ENCODE measurements at places on chromosomes 12 and 14.

GRCh38 chr14:105123981-105124765 is 44.4 kb downstream of the JAG2 start:
- no peak for DNase-seq

- DNase-seq, result no peak
These were observed 4.5 kb downstream of the OR10AD1 start for GRCh38 chr12:48198672-48198971.

DNA sequence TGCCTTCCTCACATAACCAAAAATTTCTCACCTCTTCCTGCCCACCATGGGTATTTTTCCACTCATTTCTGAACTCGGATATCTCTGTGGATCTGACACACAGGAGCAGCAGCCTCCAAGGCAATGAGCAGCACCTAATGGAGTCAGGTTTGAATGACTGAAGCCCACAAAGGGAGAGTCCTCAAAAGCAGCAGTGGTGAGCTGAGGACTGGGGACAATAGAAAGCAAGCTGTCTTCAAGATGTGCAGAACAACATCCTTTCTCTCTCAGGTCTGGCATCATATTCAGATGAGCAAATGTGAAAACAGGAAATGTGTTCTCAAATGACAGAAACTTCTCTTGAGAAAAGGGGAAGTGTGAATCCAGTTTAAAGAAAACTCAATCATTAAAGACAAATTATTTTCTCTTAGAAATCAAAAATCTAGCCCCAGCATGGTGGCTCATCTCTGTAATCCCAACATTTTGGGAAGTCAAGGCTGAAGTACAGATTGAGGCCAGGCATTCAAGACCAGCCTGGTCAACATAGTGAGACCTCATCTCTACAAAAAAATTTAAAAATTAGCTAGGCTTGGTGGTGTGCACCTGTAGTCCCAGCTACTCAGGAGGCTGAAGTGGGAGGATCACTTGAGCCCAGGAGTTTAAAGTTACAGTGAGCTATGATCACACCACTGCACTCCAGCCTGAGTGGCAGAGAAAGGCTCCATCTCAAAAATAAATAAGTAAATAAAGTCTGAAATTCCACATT is 54.2 kb downstream of the C12orf42 start:
- no peak for DNase-seq

DNA sequence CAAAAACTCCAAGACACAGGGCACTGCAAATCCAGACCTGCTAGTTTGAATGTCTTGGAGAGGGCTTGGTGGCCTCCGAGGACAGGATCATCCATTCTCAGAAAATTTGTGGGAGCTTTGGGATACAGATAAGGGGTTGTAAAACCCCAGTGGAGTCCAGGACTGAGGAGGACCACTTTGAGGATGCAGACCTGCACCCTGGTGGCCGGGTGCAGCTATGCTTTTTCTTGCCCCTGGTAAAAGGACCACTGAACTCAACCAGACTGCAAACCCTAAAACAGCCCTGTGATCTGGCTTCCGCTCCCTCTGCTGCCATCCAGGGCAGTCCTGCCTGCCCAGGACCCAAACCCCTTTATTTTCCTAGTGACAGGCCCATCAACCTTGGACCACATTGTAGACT is 169.5 kb upstream of the DAAM1 start:
- DNase-seq, result no peak

DNA sequence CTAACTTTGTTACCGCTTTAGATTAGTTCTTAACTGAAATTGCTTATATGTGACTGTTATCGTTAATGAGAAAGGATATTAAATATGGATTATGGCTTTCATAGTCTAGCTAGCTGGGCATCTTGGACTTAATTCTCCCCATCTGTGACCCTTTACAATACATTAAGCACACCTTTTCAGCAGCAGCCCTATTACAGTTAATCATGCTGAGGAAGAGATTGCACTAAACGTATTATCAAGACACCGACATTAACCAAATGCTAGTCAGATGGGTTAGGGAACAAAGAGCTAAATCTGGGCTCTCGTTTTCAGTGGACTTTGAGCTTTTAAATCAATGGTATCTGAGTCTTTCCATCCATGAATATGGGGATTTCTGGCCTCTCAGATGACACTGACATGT is 447.5 kb upstream of the DCN start:
- no peak for DNase-seq

- DNase-seq, result no peak
These were observed 34.7 kb downstream of the GPATCH2L start for GRCh38 chr14:76186308-76187027.

DNA sequence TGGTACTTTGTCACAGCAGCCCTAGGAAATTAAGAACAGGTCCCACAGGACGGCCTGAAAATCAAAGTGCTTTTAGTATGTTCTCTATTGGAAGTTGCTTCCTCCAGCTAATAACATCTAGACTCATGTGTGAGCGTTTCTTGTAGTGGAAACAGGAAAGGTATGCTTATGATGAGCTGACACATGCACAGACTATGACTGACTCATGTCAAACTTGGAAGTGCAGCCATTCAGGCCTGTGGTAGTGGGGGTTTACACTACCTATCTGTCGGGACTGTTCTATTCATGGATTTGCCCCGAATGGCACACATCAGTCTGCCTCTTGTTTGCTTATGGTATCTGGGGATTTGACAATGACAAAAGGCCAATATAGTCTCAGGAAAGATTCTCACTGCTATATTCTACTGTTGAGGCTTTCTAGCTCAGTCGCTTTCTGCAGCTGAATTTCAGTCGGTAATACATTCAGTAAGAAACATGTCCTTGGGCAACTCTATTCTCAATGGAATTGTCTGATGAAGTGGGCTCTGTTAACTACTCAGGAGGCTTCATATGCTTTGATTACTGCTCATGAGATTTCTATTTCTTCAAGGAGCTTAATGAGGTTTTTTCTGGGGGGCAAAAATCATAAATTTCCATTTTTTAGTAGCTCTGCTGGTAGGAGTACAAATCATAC is 270.3 kb upstream of the DAAM1 start:
- no peak for DNase-seq

DNA sequence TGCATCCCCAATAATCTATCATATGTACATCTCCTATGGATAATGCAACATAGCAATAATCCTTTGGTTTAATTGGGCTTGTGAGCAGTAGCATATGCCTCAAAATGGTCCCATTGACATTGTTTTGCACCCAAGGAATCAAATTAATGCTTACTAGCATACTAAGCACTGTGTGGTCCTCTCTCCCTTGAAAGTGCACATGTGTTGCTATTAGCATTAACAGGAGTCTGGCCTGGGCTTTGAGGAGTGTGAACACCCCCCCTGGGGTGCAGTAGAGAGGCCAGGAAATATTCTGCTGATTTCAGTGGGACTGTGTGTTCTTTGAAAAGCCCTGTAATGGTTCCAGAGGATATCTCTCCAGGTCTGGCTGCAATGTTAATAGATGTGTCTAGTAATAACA is 1148.4 kb downstream of the VRK1 start:
- DNase-seq, result no peak

DNA sequence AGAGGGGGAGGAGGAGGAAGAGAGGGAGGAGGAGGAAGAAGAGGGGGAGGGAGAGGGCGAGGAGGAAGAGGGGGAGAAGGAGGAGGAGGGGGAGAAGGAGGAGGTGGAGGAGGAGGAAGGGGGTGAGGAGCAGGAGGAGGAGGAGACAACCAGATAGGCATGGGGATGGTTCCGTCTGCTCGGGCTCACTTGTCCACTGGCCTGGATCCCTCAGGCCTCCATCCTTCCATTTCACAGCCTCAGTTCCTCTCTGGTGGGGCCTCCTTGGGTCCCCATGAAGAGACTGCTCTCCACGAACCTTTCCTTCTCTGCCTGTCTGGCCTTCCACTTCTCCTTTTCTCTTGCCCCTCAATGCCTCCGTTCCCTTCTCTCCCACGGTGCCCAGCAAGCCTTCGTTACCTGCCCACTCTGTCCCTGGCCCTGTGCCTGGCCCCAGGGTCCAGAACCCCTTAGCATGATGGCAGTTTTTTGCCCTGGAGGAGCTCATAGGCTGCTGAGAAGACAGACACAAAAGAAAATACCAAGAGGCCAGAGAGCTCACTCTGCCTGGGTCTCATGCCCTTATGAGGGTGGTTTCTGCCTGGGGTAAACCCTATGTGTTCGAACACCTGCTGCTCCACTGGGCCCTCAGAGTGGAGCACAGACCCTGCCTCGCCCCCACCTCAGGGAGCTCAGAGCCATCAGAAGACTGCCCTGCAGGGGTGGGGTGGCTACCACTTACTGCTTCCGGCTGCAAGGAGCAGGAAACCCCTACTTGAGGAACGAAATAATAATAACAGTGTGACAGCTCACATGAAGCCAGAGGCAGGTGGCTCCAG is 11.7 kb upstream of the CACNA2D4 start:
- DNase-seq, result no peak

GRCh38 chr12:12721176-12721751 is 4.1 kb downstream of the CDKN1B start:
- DNase-seq, result no peak

GRCh38 chr12:50213439-50213838 is 46.3 kb upstream of the CERS5 start:
- no peak for DNase-seq

DNA sequence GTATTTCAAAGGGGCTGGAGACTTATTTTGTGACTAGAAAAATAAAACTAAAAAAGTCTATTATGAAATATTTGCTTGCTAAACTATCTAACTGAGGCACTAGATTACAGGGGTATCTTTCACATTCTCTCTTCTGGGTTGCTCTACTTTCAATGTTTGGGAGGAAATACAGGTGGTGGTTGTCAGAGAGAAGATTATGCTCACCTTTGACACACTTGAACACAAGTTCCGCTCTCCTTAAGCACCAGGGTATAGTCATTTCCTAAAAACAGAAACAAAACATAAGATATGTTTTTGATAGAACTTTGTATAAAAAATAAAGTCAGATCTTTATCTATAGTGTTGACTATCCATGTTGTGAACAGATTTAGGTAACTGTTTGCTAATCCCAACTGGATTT is 45.4 kb upstream of the FGF6 start:
- DNase-seq, result no peak

GRCh38 chr14:101973356-101973755 is 9.0 kb downstream of the DYNC1H1 start:
- no peak for DNase-seq

GRCh38 chr14:56460469-56460868 is 119.1 kb upstream of the TMEM260 start:
- no peak for DNase-seq

DNA sequence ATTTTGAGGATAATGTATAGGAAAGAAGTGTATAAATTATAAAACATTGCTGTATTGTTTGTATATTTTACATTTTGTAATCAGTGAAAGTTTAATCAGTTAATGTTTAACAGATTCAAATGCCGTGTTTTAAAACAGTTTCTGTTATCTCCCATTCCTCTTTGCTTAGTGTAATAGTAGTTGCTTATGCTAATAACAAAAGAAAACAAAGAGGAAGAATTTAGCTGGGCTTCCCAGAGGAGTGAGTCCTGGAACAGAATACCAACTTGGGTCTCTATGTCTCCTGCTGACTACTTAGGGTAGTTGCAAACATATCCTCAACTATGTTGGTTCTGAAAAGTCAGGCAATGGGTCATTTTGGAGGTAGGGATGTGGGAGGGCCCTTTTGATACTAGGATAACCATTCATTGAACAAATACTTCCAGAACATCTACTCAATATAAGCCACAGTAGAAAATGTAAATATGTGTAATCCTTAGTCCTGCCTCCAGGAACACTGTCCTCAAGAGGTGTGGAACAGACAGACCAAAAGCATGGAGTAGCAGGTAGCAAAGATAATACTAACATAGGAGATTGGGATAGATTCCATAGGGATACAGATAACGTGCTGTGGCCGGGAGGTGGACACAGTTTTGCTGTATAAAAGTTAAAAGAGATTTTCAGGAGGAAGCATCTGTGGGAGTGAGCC is 36.1 kb upstream of the EVL start:
- no peak for DNase-seq

GRCh38 chr12:54191126-54191525 is 2.3 kb upstream of the SMUG1 start:
- no peak for DNase-seq

DNA sequence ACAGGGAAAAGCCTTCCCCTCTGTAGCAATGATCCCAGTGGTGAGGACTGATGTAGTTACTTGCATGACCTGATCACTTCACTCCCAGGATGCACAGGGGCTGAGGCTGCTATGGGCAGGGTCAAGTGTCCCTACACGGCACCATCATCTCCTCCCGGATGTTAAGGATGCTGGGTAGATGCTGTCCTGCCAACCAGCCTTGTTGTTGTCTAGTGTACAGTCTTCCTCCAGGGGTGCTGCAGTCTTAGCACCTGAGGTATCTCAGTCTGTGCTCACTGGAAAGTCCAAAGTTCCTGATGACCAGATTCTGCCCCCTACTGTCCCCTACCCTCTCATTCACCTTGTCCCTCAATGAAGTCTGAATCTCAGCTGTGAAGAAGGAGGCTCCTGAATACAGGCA is 20.1 kb downstream of the CPM start:
- no peak for DNase-seq

DNA sequence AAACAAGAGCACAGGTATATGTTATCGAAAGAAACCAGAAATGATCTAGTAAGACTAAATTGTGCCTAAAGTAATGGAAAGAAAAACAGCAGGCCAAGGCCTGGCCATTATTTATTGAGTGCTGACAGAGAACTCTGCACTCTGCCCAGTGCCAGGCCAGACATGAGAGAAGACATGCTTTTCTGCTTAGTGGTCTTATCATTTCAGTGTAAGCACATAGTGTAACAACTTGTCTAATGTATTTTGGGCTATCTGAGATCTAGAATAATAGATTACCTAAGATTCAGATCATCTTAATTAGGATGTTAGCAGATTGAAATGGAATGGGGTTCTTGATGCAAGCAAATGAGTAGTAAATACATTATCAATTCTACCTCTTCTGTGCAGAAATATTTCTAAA is 278.3 kb downstream of the AKAP6 start:
- no peak for DNase-seq

Data from spinal cord (tissue), 10 donors.